Suprapubic skin (tissue), 4 donors: ENCODE measurements at places on chromosomes 12 and 14. TPM values are rescaled to one million over a fixed set of nuclear protein-coding genes. Genes with fewer than 3 reads are reported as not detected.
A peak's percentile ranks its signal among the peaks of the same experiment; 100 is the strongest.

DNA sequence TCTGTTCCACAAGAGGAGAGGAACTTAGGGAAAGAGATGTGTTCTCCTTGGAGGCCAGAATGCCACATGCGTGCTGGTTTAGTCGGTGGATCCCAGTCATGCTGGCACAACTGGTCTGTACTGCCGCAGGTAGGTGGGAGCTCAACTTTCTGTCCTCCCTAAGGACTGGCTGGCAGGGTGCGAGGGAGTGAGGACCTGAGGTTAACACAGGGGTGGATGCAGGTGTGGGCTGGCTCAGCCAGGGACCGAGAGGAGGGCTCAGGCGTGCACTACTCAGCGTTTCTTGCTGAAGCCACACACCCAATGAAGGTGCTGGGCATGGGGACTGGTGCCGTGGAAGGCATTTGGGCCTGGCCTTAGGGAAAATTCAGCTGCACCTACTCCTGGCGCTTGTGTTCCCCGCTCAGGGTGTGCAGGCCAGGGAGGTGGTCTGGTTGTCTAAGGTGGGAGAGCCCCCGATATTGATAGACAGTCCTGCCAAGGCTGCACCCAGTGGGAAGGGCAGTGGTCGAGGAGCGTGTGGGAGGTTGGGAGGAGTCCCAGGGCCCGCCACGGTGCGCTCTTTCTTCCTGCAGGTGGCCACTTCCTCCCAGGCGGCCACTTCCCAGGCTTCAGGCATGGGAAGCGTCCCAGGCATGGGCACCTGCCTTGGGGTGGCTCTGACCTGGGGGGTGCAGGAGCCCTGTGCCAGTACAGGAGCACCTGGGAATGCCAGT is 138.4 kb downstream of the ADGRD1 start:
- peaks cover 11% of the 10 kb centered on the region for H3K27me3 ChIP-seq
- peaks cover 10% of the 10 kb centered on the region for H3K4me1 ChIP-seq
- H3K4me3 ChIP-seq: no peak overlapping the region
- no peak overlapping the region for H3K27ac ChIP-seq

DNA sequence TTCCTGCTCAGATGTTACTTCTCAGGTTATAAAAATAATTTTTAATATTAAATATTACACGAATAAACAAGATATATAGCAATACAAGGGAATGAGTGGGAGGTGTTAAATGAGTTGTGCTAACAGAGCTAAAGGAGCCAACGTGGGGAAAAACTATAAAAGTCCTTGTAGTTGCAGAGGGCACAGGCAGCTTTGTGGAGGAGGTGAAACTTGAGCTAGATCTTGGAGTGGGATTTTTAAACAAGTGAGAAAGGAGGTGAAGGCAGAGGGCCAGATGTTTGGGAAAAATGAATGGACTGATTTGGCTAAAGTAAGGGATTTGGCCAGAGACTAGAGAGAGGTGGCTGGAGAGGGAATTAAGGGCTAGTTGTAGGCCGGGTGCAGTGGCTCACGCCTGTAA is 5.2 kb upstream of the FKBP11 start:
- H3K4me1 ChIP-seq: peaks cover 4% of the 10 kb centered on the region
- peaks cover 60% of the 10 kb centered on the region for H3K36me3 ChIP-seq
- DNase-seq: no peak
- no peak overlapping the region for H3K4me3 ChIP-seq

- no peaks in the 10 kb centered on the region for H3K36me3 ChIP-seq
- H3K4me3 ChIP-seq: no peak overlapping the region
- DNase-seq: no peak
- no peak overlapping the region for H3K27ac ChIP-seq
Observed at GRCh38 chr12:85484387-85484786, 204.4 kb downstream of the ALX1 start.

- DNase-seq: no peak
- H3K4me1 ChIP-seq: peaks cover 17% of the 10 kb centered on the region
- H3K27me3 ChIP-seq: peaks cover 10% of the 10 kb centered on the region
- no peaks in the 10 kb centered on the region for H3K36me3 ChIP-seq
Observed at GRCh38 chr14:95341564-95341963, 21.9 kb upstream of the CLMN start.

DNA sequence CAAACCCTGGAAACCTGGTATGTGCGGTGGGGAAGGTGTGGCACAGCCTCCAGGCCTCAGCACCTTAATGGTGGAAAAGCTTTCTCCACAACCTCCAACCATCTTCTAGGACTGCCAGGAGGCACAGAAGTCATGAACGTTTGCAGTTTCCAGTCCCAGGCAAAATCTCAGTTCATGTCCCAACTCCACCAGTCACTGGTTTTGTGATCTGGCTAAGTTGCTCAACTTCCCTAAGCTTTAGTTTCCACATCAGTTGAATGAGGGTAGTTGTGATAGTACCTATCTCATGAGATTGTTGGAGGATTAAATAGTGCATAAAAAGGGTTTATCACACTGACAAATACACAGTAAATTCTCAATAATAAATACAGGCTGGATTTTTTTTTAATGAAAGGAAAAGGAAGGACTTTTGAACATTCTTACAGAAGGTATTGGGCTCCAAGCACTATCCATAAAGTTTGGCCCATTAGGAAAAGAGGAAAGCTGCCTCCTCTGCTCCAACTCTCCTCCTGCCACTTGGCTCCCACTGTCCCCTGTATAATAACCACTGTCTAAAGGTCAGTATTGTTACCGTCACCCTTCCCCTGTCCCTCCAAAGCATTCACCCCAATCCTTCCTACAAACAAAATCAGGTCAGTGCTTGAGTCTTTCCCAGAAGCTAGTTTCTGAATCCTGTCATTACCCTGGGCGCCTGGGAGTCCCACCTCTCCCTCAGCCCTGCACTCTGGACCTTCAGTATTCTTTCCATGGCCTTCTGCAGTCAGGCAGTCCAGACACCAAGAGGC is 6.3 kb downstream of the PCK2 start:
- H3K4me1 ChIP-seq: peaks cover 5% of the 10 kb centered on the region
- H3K27me3 ChIP-seq: no peaks in the 10 kb centered on the region

CLEC9A gene
- not detected for total RNA-seq

DNA sequence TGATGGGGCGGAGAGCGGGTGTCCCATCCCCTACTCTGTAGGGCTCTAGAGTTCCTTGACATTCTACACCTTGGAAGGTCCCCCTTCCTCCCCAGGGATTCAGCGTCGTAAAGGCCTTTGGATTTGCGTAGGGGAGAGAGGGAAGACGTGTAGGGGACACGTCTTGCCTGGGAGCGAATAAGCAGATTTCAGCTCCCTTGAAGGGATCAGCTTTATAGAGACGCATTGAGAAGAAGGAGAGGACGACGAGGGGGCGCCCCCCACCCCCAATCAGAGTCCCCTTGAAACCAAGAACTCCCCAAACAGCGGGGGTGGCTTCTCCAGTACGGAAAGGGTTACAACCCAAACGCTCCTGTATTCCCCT is 324 bp downstream of the CALCOCO1 start:
- peaks cover 33% of the 10 kb centered on the region for H3K36me3 ChIP-seq
- H3K4me3 ChIP-seq: peak overlapping the region; percentile 85
- peaks cover 18% of the 10 kb centered on the region for H3K4me1 ChIP-seq
- no peaks in the 10 kb centered on the region for H3K27me3 ChIP-seq
- no peak for DNase-seq
- peak overlapping the region; percentile 66 for H3K27ac ChIP-seq

CAPZA3 gene
- 5.3 TPM for total RNA-seq

DNA sequence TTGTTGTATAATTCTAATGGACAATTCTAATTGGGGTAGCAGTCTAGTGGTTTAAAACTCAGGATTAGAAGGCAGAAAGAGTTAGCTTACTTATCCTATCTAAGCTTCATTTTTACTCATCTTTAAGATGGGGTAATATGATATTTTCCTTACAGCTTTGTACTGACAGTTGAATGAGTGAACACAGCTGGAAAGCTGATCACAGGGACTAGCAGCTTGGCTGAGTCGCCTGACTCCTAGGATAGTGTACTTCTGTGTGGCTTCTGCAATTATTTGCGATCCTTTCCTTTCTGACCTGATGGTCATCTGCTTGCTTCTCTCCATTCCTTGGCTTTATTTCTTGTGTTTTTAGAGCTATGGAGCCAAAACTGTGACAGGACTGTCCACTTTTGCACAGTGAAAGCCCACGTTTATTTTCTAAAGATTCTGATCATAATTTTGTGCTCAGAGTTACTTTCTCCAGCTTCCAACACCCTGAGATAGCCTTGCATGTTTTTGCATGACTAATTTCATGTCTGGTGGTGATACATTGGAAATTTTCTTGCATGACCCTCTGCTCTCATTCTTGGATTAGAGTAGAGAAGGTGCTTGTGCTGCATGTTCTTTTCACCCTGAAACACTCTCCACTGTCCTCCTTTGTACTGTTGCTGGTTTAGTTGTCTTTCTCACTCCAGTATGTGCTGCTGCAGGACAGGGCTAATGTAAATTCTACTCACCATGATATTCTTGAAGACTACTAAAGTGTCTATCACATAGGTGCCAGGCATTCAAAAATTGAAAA is 377.0 kb upstream of the ATP2B1 start:
- no peak for DNase-seq
- no peaks in the 10 kb centered on the region for H3K27me3 ChIP-seq
- H3K4me3 ChIP-seq: no peak overlapping the region
- H3K27ac ChIP-seq: no peak overlapping the region
- no peaks in the 10 kb centered on the region for H3K36me3 ChIP-seq

HSPB8 gene
- 28.1 TPM for total RNA-seq

MYO1H gene
- not detected for total RNA-seq

- H3K27ac ChIP-seq: peak within 1 kb of the TSS; percentile 88
- H3K4me3 ChIP-seq: peak within 1 kb of the TSS; percentile 67
- peaks cover 27% of the 10 kb centered on the region for H3K36me3 ChIP-seq
- peak; percentile 97 for DNase-seq
- H3K4me1 ChIP-seq: peaks cover 43% of the 10 kb centered on the region
Observed at GRCh38 chr14:23306412-23307145, at the start of gene BCL2L2. Gene BCL2L2 (plus strand): TSS chr14:23306833. CDS start chr14:23307768, 935 bp downstream.

GRCh38 chr14:33120966-33121365 is 182.3 kb downstream of the NPAS3 start:
- H3K27me3 ChIP-seq: no peaks in the 10 kb centered on the region
- no peak for DNase-seq
- H3K27ac ChIP-seq: no peak overlapping the region
- no peaks in the 10 kb centered on the region for H3K36me3 ChIP-seq
